ENCODE measurements at places on chromosomes 6 and 20.

- no peak for DNase-seq
Measured at GRCh38 chr6:69888482-69889233, 22.3 kb downstream of the COL19A1 start.

DNA sequence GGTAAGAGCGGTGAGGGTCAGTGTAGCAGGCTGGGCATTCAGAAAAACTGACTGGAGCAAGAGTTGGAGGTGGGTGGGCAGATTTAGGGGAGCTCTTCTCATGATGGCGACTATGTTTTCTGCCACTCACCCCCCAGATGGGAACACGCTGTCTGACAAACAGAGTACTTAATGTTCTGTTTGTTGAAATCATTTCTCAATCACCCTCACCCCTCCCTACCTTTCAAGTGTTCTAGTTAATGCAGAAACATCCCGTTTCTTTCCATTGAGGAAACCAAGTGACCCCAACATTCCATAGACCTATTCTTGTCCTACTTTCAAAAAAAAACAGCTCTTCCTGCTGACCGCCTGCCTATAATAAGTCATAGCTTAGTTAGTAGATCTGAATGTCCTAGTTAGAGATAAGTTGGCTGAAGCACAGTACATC, 132.5 kb upstream of the NEDD9 start:
- DNase-seq: no peak

- peak; percentile 76 for DNase-seq
Measured at GRCh38 chr6:32785781-32786533, 22.6 kb upstream of the HLA-DQB2 start.

- no peak for DNase-seq
Measured at GRCh38 chr6:118680452-118681095, 29.2 kb upstream of the CEP85L start.

DNA sequence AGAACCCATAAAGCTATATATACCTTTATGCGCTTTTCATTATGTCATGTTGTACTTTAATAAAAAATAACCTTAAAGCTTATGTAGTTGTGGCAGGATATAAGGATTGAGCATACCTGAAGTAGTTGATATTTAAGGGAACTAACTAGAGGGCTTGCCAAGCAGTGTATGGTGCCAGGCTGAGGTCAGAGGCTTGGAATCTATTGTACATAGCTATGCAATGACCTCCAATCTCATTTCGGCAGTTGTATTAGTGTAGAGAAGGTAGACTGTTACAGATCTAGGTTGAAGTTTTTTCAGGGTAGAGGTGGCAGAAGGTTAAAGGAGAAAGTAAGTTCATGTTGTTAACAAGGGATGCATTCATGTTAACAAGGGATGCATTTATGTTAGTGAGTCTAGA, 397.7 kb upstream of the HS3ST5 start:
- DNase-seq: no peak

- no peak for DNase-seq
Measured at GRCh38 chr20:15840636-15841301, 732.5 kb downstream of the KIF16B start.

DNA sequence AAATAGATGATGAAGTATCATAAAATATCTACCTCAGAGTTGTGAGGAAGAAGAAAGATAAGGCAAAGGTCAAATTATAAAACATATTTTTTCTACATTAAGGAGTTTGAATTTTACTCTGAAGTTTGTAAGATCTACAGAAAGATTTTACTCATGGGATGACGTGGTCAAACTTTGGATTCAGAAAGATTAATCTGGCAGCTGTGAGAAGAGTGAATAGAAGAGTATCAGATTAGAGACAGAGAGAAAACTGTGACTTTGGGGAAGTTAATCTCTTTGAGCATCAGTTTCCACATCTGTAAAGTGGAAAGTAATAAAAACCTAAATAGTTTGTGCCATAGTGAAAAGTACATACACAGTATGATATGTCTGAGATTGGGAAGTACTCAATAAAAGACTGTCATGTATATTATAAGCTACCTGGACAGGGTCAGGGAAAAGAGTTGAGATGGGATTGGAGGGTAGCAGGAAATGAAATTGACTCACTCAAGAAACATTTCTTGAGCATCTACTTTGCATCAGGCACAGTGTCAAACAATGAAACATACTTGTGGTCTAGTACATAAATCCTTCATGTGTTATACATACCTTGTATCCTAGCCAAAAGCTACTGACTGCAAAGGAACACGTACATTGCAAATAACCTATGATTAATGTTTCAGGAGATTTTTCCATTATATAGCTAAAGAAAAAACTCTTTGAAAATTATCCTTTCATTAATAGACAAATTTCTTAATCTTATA, 222.1 kb downstream of the TMEM200A start:
- peak; percentile 64 for DNase-seq

- DNase-seq: peak; percentile 78
Measured at GRCh38 chr6:43228951-43229802, at the start of gene DNPH1. TSS of gene DNPH1 (minus strand) at chr6:43229481. CDS start at chr6:43229456, 25 bp downstream.

- no peak for DNase-seq
Measured at GRCh38 chr6:96675597-96675996, 112.7 kb downstream of the FHL5 start.

- DNase-seq: no peak
Measured at GRCh38 chr20:39019805-39020325, 57.7 kb downstream of the DHX35 start.

DNA sequence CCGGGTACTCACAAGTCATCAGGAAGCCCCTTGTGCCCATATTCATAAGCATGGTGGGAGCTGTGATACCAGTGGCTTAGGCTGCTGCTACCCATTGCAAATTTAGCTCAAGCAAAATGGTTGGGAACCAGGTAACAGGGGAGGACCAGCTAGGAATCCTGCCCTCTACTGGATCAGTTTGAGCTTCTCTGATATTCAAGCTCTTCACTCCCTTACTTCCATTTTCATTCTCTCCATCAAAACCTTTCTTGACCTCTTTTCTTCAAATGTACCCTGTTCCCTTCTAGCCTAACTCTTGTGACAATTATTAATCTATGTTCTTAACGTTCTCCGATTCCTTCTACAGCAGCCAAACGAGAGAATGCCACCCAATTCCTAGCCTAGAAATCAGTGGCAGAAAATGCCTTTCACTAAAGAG, 9.7 kb downstream of the NOL7 start:
- peak; percentile 61 for DNase-seq

DNA sequence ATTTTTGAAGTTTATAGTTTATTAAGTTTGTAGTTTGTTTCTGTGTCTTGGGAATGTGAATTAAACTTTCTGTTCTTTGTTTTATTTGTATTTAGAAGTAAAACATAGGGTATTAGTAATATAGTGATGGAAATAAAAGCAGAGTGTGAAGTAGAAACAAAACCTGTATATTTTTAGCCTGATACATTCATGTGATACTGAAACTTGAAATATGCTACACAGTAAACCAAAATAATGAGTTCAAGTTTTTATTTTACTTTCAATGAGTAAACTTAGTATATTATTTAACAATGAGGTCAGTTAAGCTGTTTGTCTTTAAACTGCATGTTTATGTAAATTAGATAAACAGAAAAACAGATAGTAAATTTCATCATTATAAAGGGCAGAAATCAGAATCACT, 1592.6 kb downstream of the GRIK2 start:
- DNase-seq: no peak
